ENCODE measurements at places on chromosomes 7 and 10.

GRCh38 chr7:109215341-109215740 lies 645.7 kb downstream of the DNAJB9 start:
- no peak for DNase-seq

GRCh38 chr7:22670422-22670815 lies 56.6 kb upstream of the IL6 start:
- DNase-seq: no peak

- no peak for DNase-seq
Measured at GRCh38 chr10:124323111-124323725, 95.5 kb downstream of the OAT start.

- DNase-seq: no peak
Measured at GRCh38 chr7:155534691-155535090, 11.7 kb downstream of the CNPY1 start.

GRCh38 chr10:70296406-70296899 lies 12.6 kb upstream of the NPFFR1 start:
- DNase-seq: peak; percentile 62

DNA sequence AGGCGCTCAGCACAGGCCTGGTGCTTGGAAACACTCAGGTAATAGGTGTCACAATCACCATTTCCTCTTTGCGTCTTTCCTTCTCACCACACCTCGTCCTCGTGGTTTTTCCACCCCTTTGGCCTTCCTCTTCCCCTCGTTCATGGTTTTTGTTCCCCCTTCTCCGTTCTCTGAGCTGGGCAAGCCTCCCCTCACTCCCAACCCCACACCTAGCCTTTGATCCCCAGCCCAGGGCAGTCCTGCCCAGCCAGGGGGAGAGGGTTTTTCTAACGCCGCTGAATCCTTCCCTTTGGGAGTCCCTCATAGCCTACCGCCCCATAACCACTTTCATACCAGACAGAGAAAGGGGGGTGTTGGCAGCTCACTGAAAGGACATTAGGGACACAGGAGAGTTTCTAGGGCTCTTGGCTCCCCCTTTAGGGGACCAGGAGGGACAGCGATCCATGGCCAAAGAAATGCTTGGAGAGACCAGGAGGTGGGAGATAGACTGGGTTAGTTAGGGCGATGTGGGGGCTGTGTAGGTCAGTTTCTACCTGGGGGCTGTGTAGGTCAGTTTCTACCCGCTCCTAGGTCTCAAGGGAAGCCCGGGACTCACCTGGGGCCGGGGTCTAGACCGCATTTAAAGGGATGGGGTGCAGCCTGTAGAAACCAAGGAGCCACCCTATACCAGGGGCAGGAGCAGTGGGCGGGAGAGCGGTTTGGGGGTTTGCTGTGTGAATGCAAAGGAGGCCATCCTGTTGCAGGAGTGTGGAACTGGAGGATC lies 1.4 kb downstream of the EPHB4 start:
- peak; percentile 10 for DNase-seq

DNA sequence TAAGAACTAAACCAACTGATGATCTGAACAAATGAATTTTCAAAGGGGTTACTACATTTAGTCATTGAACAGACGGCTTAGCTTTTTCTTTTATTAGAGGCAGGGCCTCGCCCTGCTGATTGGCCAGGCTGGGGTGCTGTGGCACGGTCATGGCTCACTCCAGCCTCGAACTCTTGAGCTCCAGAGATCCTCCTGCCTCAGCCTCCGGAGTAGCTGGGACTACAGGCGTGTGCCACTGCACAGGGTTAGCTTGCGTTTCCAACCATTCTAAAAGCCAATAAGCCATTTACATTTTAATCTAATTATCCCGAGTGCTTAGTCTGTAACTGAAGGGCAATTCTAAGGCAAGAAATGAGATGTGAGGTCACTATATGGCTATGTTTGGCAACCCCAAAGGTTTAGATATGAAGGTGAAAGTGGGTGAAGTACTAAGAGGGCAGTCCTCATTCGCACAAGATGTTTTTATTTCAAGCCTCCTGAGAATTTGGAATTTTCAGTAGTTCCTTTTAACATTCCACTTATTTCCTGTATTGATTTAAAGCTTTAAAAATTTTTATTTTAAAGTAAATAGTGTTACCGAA lies 1.6 kb upstream of the CDK13 start:
- no peak for DNase-seq

DNA sequence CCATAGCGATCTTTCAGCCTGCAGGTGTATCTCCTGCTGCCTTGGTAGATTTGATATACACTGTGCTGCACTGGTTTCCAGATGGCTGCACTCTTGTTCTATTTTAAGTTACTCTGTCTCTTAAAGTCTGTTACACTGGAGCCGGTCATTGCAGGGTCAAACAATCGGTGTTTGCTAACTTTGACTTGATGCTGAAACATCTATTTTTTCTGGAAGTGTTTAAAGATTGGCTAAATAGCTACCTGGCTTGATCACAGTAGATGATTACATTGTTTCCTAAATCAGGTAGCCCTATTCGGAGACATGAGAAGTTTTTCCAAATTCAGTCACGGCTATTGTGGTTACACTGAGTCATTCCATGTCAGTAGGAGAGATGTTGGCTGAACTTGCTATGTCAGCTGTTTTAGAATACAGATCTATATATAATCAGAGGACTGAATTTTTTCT lies 574.8 kb downstream of the ETV1 start:
- DNase-seq: no peak

- DNase-seq: no peak
Measured at GRCh38 chr10:42690449-42691360, 52.3 kb upstream of the ZNF33B start.

DNA sequence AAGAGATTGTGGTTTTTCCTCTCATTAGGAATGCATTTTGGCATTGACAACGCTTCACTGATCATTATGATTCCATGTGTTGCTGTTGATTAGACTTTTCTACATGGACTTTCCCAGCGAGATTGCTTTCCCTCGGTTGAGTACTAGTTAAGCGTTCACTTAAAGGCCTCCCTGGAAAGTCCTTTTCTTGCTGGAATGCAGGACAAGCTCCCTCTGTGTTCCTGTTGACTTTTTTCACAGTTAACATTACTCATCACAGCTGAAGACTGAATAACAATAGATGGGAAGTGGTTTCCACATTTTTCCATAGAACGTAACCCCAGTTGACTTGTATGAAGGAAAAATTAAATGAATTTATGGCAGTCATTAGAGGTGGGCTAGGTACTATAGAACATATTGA lies 2.6 kb upstream of the CAV1 start:
- DNase-seq: peak; percentile 57

GRCh38 chr10:116674901-116675423 lies 54.2 kb downstream of the PNLIPRP2 start:
- no peak for DNase-seq

GRCh38 chr7:76257973-76258372 lies 44.5 kb upstream of the HSPB1 start:
- DNase-seq: no peak

- no peak for DNase-seq
Measured at GRCh38 chr10:22379059-22379458, 33.8 kb downstream of the SPAG6 start.

DNA sequence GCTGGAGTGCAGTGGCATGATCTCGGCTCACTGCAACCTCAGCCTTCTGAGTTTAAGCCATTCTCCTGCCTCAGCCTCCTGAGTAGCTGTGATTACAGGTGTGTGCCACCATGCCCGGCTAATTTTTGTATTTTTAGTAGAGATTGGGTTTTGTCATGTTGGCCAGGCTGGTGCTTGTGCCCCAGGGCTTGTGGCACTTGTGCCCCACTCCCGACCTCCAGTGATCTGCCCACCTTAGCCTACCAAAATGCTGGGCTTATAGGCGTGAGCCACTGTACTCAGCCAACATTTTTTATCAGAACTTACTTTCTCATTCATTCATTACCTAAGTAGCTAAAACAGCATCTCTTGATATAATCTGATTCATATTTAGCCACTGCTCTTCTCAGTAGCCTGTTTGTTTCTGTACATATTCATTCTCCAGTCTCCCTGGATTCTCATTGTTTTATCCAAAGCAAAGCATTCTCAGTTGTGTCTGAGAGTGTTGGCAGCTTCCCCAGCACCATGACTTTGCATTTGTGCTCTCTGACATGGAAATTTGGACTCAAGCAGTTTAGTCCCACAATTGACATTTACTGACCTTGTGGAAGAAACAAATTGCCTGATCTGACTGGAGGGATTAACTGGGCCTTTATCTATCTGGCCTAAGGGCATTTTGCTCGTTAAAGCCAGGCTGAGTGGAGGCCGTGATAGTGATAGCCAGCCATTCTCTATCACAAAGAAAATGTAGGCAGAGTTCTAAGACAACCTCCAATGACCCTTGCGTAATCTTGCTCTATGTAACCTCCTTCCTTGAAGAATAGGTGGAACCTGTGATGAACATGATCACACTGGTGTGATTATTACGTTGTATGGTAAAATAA lies 44.9 kb downstream of the AKR1B15 start:
- DNase-seq: peak; percentile 34

DNA sequence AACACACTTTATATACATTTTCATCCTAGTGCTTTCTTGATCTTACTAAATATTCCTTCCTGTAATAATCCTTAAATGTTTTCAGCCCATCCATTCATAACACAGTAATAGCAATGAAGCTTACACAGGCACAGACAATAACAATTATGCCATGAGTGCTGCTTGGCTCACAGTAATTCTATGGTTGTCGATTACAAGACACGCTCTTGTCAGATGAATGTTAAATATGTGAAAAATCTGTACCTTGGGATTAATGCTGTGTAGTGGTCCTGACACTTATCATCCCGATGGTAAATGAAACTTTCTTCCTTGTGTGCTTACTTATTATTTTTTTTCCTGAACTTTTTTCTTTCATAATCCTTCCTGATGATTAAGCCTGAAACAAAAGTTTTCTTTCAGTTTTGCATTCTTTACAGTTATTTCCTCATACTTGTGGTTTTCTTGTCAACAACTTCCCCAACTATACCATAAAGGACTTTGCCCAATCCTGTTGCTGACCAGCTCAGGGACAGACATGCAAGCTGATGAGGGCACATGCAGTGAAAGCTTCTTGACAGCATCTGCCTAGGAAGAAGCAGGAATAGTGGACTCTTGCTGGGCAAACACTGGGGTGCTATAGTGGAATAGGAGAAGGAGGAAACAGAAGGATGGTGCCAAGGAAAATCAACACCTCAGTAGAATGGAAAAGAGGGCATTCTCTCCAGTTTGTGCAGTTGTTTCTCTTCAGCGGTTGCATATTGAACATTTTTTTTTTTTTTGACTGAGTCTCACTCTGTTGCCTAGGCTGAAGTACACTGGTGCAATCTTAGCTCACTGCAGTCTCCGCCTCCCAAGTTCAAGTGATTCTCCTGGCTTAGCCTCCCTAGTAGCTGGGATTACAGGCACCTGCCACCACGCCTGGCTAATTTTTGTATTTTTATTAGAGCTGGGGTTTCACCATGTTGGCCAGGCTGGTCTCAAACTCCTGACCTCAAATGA lies 6.7 kb upstream of the MGAM2 start:
- DNase-seq: no peak
